ENCODE measurements at places on chromosomes 16 and 17.

DNA sequence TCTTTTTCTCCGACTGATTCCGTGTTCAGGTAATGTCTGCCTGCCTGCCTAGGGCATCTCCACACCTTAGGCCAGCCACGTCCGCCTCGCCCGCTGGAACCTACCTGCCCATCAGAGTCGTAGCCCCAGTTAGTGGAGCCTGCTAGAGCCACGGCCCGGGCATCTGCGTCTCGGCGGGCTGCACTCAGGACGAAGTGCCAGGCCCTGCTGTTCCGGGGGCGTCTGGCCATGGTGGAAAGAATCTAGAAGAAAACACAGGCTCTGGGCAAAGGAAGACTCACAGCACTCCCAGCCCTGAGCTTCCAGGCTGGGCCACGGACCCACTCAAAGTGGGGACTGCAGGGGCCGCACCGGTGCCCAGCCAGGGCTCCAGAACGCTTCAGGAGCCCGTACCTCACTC, 1.1 kb downstream of the SPSB3 start:
- peak overlapping the region; percentile 85 for H3K4me3 ChIP-seq
- H3K4me1 ChIP-seq = no peaks in the 10 kb centered on the region
- H3K36me3 ChIP-seq = peaks cover 3% of the 10 kb centered on the region

- peaks cover 10% of the 10 kb centered on the region for H3K36me3 ChIP-seq
- DNase-seq = no peak
- H3K27me3 ChIP-seq = peaks cover 2% of the 10 kb centered on the region
- peak overlapping the region; percentile 19 for H3K4me3 ChIP-seq
- H3K27ac ChIP-seq = no peak overlapping the region
Observed at GRCh38 chr17:81930142-81931125, 2.9 kb upstream of the MAFG start.

DNA sequence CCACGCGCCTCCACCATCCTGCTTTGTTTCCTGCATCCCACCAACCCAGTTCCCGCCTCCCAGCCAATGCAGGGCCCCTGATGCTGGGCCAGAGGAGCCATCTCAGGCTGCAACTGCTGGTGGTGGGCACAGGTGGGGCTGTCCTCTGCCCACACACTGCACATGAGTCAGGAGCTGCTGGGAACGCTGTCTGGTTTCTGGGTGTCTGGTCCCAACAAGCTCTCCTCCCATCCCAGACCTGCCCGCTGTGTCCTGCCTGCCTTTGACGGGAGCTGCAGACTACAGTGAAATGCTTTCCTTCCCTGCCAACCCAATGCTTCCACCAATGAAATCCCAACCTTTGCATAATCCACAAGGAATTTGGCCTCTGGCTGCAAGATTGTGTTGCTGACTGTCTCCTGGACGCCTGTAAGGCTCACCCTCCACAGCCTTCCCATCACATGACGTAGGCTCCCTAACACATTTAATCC, 98.9 kb downstream of the N4BP1 start:
- no peaks in the 10 kb centered on the region for H3K36me3 ChIP-seq
- no peaks in the 10 kb centered on the region for H3K4me1 ChIP-seq
- no peak overlapping the region for H3K4me3 ChIP-seq
- H3K27me3 ChIP-seq = peaks cover 8% of the 10 kb centered on the region
- DNase-seq = no peak

DNA sequence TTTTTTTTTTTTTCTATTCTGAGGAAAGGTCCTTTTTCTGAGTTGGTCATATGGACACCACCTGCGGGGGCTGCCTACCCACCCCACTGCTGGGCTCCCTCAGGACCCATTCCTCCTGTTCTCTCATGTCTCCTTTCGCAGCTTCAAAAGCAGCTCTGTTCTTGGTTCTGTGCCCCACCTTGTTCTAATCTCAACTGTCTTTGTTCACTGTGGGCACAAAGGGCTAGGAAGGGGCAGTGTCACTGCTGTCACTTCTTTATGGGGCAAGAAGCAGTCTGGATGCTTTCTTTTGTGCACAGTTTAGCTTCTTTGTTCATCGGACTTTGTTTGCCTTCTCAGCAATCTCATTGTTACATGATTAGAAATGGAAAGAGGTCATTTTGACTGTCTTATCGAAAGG, 7.1 kb downstream of the GOSR2 start:
- peaks cover 37% of the 10 kb centered on the region for H3K4me1 ChIP-seq
- H3K36me3 ChIP-seq = peaks cover 41% of the 10 kb centered on the region
- H3K4me3 ChIP-seq = no peak overlapping the region
- DNase-seq = no peak
- no peaks in the 10 kb centered on the region for H3K27me3 ChIP-seq

DNA sequence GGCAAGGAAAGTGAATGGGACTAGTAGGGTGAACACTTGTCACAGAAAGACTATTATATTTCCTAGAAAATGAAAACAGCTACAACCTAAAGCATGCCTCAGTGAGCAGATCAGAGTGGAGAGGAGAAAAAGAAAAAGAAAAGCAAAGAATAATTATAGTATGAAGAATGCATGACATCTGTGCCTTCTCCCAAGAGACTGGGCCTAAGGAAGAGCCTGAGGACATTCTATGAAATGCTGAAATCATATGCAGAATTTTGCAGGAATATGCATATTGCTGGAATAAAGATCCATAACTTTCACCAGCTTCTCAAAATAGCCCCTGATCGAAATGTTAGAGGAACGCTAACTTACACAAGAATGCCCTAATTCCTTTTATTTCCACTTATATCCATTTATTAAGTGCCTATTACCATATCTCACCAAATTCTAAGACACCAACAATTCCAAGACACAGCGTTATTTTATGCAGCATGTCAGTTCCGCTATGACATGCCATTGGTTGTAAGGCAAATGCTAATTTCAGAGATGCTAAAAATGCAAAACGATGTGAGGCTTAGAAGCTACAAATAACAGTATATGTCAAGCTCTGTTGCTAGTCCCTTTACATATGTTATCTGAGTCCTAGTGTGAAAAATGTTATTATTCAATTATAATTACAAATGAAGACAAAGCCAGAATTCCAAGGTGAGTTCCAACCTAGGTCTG, 171.0 kb downstream of the SLC39A11 start:
- no peak overlapping the region for H3K27ac ChIP-seq
- H3K36me3 ChIP-seq = no peaks in the 10 kb centered on the region
- no peaks in the 10 kb centered on the region for H3K27me3 ChIP-seq
- no peak overlapping the region for H3K4me3 ChIP-seq

- H3K27ac ChIP-seq = no peak overlapping the region
- no peak for DNase-seq
- H3K36me3 ChIP-seq = no peaks in the 10 kb centered on the region
- no peaks in the 10 kb centered on the region for H3K27me3 ChIP-seq
- H3K4me3 ChIP-seq = no peak overlapping the region
Observed at GRCh38 chr17:2735896-2736295, 13.6 kb downstream of the CCDC92B start.

DNA sequence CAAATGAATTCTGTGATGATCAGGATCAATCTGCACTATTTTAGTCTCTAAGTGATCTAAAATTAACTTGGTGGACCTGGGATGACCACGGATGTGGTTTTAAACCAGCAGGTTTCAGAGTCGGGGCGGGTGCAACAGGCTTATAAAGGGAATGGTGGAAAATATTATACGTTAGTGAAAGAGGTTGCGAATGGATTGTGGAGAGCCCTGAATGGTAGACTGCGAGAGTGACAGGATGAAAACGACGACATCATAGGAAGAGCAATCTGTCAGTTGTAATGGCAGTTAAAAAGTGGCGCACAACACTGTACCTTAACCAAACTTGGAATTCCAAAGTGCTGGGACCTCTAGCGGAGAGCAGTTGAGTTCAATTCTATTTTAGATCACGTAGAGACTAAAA, 1.2 kb upstream of the CYB5B start:
- DNase-seq = no peak
- peak overlapping the region; percentile 43 for H3K4me3 ChIP-seq
- H3K36me3 ChIP-seq = peaks cover 16% of the 10 kb centered on the region
- H3K4me1 ChIP-seq = peaks cover 17% of the 10 kb centered on the region
- no peak overlapping the region for H3K27ac ChIP-seq

- H3K4me3 ChIP-seq = peak overlapping the region; percentile 35
- DNase-seq = no peak
- peak overlapping the region; percentile 78 for H3K27ac ChIP-seq
- peaks cover 43% of the 10 kb centered on the region for H3K4me1 ChIP-seq
- peaks cover 6% of the 10 kb centered on the region for H3K27me3 ChIP-seq
Observed at GRCh38 chr17:78316867-78317789, 42.7 kb downstream of the SOCS3 start.

- H3K4me3 ChIP-seq = no peak overlapping the region
- H3K27me3 ChIP-seq = peaks cover 20% of the 10 kb centered on the region
- DNase-seq = no peak
- no peak overlapping the region for H3K27ac ChIP-seq
- H3K4me1 ChIP-seq = peaks cover 6% of the 10 kb centered on the region
Observed at GRCh38 chr17:76872221-76872873, 4.1 kb downstream of the MGAT5B start.

- H3K36me3 ChIP-seq = no peaks in the 10 kb centered on the region
- DNase-seq = no peak
- peaks cover 45% of the 10 kb centered on the region for H3K4me1 ChIP-seq
- H3K4me3 ChIP-seq = no peak overlapping the region
- H3K27ac ChIP-seq = no peak overlapping the region
- H3K27me3 ChIP-seq = no peaks in the 10 kb centered on the region
Observed at GRCh38 chr16:11208916-11209665, 46.9 kb downstream of the SOCS1 start.

DNA sequence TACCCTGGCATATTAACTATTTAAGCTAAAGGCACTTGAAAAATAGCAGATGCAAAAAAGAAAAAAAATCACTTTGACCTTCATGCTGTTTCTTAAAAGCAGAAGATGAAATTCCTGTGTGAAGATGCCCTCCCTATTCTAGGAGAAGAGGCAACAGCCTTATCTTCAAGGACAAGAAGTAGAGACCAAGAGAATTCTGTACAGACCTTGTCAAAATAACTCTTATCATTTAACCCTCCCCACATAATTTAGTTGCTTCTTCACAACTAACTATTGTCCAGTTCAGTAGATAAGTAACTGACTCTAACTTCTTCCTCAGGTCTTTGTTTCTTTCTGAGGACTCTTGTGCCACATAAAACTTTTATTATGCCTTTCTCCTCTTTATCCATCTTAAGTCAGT, 72.0 kb upstream of the MARCHF10 start:
- no peaks in the 10 kb centered on the region for H3K36me3 ChIP-seq
- no peak for DNase-seq
- no peak overlapping the region for H3K27ac ChIP-seq
- H3K4me3 ChIP-seq = no peak overlapping the region
